Neural progenitor cell (in vitro differentiated cells): ENCODE measurements at places on chromosomes 5 and 9. TPM values are rescaled to one million over a fixed set of nuclear protein-coding genes. Genes with fewer than 3 reads are reported as not detected.

SPINK1 gene
- not detected in 2 replicates for total RNA-seq

INSL4 gene
- not detected in 2 replicates for total RNA-seq

SHROOM1 gene
- 0.36 and 2.0 TPM in 2 replicates for total RNA-seq

GRCh38 chr5:132459031-132459982, 31.3 kb downstream of the IRF1 start:
- no peak for DNase-seq

GRCh38 chr9:69036799-69037198, 1.2 kb downstream of the FXN start:
- DNase-seq, result no peak

DNA sequence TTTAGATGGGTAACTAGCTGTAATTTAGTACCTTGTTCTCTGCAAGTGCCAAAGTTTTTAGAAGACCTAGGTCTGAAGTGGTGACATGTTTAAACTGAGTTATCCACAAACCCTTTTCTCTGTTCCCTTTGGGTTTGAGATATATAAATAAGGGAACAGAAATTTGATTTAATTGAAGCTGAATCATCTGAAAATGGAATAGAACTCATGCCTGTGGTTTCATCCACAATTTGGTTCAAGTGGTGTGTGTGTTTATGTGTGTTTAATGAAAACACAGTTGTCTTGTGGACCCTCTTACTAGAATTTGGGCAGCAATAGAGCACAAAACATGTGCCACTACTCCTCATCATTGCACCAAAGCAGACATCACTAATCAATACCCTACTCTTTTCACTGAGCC, 216.9 kb downstream of the GLIS3 start:
- no peak for DNase-seq

DNA sequence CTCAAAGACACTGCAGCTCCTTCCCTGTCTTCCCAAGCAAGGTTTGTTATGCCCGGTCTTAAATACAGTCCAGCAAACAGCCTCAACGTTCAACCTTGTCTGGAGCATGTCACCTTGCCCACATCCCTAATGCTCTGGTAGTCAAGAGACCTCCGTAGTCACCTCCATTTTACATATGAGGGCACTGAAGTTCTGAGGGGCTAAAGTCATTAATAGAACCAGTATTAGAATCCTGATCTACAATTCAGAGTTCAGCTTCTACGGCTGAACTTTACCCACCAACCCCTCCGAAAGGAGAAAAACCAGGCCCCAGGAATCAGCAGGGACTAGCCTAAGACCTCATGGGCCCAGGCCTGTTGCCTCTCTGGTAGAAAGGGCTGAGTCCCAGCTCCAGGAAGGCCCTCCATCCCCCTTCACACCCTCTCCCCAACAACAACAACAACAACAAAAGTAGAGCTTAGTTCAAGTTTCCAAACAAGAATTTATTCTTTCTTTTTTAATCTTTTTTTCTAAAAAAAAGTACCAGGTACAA, 795 bp upstream of the STOML2 start:
- DNase-seq, result no peak

GRCh38 chr9:134981829-134982228, 64.1 kb upstream of the FCN1 start:
- DNase-seq, result no peak

DNA sequence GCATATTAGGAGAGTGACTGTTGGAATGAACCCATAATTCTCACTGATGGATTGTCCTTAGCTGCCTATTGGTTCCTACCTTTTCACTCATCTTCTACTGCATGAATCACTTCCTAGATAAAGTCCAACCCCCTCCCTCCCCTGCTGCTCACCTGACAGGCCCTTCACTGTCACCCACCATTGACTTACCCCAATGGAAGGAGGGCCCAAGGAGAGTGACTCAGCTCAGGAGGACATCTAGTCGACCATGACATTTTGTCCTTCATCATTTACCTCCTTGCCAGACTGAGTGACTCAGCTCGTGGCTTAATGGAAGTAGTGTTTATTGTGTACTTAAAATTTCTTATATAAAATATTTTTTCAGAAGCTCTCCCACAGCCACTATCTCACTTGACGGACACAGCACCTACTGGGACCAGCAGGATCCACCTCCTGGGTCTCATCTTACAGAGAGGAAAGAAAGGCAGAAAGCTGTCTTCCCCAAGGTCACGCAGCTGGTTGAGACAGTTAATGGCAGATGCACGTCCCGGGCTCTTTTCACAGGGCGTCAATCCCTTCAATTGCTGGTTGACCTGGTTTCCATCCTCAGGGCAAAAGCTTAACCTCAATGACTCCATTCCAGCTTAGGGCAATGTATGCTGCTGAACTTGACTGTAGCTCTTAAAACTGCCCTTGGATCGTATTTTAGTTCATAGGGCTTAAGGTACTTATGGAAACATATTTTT, 142.3 kb downstream of the MARCHF11 start:
- no peak for DNase-seq

DNA sequence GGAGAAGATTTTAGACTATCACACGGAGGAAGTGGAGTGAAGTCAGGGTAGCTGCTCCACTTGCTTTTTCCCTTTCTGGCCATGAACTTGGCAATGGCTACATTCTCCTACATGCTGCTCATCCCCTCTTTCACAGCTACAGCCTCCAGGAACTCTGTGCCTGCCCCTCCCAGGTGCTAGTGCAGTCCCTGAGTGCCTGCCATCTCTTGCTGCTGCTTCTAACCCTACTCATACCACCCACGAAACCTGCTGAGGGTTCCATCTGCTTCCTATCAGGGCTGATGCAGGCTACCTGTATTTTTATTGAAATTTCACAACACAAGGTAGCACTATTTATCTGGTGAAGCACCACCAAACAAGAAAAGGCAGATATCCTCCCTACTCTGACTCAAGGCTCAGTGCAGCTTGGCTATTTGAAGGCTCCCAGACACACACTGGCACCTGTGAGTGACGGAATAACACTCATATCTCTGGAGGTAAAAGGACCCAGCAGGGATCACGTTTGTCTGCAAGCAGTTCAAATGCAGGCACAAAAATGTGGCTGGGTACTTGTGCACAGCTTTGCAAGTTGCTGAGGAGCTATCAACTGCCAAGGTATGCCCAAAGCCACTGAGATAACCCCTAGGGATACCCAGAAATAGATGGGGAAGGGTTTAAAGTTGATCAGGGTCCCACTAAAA, 51.6 kb downstream of the MARCHF11 start:
- no peak for DNase-seq

DNA sequence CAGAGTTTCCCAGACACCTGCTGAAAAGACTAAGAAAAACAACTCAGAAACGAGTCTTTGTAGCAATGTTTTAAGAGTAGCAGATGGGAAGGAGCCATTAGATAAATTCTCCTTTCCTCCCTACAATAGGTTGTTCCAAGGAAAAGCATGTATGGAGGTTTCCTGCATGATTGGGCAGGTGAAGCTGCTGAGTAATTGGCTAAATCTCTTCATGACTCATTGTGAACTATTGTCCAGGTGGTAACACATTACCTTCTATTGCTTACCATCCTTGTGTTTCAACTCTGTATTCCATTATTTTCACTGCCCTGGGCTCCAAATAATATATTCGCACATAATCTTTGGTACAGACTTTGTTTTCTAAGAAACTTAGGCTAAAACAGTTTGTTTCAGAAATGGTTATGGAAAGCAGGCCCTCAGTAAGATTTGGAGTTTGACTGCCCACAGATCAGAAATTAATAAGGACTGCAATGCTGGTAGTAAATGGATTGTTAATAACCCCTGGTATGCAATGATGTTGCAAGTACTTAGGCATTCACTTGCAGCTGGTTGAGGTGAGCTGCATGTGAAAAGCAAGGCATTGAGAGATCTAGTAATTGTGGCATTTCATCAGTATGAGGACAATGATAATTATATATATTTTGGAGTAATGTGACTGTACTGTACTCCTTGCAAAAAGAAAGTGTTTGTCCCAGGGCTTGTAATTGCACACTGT, 281.4 kb upstream of the VLDLR start:
- DNase-seq, result no peak

- no peak for DNase-seq
These were observed 138.3 kb upstream of the SHB start for GRCh38 chr9:38207247-38207778.

DNA sequence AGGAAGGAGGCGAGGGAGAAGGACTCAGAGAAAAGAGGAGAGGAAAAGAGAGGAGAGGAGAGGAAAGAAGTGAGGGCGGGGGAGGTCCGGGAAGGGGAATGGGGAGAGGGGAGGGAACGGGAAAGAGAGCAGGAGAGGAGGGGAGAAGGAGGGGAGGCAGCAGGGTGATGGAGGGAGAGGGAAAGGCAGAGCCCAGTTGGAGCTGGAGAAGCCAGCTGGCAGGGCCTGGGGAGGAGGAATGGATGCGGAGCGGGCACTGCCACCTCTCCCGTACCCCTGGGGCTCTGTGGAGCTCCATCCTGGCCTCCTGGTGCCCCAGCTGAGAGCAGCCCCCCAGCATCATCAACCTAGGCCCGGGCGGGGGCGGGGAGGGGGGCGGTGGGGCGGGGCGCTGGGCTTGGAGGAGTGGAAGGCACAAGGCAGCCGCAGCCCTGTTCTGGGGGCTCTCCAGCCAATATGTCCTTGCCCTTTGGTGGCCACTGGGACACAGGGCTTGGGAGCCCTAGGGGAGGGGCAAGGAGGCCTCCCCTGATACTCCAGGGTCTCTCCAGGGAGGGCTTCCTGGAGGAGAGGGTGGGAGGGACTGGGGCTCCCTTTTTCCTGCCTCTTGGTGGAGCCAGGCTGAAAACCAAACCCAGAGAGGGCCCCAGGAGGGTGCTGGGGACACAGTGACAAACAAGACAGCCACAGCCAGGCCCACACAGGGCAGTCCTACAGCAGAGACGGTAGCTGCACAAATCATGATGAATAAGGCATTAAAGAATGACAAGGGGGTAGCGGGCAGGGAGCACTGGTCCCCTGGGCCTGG, 123.7 kb downstream of the C9orf50 start:
- DNase-seq, result no peak

GRCh38 chr9:95841377-95841776, 34.1 kb upstream of the ERCC6L2 start:
- no peak for DNase-seq

DNA sequence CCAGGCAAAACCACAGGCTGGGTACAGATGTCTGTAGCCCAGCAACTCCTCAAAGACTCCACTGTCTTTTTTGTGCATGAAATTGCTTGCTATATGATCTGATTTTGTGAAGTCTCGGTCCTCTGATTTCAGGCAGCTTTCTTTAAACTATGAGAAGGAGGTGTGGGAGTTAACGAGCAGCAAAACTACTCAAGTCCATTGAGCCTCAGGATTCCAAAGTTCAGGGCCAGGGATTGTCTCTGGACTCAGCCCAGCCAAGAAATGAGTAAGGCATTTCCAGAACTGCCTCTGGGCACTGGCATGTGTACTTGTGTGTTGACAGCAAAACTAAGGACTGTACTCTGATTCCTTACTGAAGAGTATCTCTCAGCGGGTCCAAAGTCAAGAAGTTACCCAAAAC, 53.4 kb upstream of the GLIS3 start:
- no peak for DNase-seq

DNA sequence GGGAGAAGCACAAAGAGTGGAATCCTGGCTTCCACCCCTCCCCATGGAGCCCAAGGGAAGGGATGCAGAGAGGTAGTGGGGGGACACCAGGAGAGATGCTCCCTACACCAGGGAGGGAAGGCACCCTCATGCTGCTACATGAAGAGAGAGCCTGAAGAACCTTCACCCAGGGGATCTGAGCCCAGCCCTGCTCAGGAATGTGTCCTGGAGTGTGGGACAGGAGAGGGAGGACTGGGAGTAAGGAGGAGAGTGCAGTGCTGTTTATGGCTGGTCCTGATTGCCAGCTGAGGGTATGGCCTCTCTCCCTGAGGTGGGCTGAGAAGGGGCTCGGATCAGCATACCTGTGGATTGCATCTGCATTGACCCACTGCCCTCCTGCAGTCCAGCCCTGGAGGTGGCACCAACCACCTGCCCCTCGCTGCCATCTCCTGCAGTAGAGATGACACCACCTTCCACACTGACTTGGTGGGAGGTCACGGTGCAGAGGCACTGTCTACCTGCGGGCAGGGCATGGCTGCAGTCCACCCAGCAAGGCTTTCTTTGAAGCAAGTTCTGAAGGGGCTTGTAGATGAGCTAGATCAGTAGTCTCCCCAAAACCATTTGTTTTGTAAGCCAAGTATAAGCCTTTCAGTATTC, 114.9 kb upstream of the SLC25A48 start:
- no peak for DNase-seq

GRCh38 chr5:68947986-68948385, 145.8 kb upstream of the SLC30A5 start:
- no peak for DNase-seq

- DNase-seq, result no peak
These were observed 160.9 kb upstream of the POU5F2 start for GRCh38 chr5:93902288-93902687.

GRCh38 chr9:883011-883410, 41.5 kb downstream of the DMRT1 start:
- no peak for DNase-seq

DNA sequence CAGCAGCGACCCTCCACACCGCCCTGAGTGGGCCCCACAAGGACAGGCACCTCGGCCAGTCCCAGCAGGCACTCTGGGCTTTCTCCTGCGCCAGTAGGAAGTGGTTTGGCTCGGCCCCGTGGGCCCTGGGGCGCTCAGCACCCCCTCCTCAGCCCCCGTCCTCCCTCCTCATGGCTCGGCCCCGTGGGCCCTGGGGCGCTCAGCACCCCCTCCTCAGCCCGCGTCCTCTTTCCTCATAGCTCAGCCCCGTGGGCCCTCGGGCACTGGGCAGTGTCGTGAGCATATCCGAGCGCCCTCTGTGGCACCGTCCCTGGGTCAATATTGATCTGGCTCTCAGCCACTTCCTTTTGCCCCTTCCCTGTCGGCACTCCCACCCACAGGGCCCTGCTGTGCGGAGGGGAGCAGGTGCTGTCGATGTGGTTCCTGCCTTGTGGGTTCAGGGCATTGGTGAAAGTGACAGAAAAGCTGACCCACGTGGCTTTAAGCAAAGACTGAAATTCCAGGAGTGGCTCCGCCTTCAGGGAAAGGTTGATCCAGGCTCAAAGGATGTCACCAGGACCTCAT, 5.5 kb upstream of the SCGB3A1 start:
- DNase-seq, result no peak

DNA sequence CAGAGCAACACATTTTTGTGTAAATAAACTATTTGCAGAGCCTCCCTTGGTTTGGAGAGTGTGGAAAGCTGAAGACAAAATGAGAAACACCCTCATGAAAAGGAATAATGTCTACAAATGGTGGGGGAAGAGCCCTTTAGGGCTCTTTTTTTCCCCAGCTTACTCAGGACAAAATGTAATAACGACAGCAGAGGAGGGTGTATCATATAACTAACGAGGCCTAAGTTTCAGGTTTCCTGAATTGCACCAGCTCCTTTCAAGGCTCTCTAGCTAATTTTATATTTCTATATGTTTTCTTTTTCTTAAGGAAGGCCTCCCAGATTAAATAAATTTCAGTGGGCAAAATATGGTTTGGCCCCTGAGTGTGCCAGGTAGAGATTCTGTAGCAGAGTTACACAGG, 116.3 kb downstream of the FEM1C start:
- no peak for DNase-seq

DNA sequence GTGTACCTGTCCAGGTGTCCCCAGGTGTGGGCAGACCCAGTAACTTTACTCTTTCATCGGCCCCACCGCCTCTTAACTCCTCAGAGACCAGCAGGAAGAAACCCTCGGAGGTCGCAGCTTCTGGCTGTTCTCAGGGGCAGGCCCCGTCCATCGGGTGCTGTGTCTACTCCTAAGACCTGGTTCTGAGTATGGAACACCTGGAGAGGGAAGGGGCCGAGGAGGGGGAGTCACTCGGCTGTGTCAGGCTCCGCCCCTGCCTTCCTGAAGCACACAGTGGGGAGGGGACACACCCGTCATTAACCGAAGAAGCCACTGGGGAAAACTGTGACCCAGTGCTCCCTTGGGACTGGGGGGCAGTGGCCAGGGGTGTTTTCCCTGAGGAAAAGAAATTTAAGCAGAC, 22.3 kb downstream of the NTNG2 start:
- no peak for DNase-seq
